ENCODE measurements at places on chromosomes 7 and 10.
A peak's percentile ranks its signal among the peaks of the same experiment; 100 is the strongest.

DNA sequence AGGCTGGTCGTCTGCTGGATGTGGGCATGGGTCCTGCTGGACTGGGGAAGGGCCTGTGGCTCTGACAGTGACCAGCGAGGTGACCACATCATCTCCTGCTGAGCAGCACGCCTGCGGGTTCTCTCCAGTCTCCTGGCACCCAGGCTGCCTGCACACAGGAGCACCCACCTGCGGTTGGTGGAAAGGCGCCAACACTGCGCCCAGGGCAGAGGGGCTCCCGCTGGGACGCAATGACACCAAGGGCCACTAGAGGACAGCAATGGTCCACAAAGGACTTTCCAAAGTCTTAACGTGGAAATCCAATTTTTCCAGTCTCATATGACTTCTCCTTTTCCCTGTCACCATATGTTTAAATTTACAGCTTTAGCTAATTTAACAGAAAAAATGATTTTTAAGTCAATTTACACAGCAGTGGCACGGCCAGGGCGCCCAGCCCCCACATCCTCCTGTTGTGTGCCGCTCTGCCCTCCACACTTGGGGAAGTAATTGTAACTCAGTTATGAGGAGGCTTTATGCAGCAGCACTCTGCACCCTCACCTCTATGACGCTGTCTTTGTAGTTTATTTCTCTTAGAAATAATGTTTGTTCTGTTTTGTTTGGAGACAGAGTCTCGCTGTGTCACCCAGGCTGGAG lies 38.1 kb downstream of the CFAP46 start:
- DNase-seq: peak; percentile 75

DNA sequence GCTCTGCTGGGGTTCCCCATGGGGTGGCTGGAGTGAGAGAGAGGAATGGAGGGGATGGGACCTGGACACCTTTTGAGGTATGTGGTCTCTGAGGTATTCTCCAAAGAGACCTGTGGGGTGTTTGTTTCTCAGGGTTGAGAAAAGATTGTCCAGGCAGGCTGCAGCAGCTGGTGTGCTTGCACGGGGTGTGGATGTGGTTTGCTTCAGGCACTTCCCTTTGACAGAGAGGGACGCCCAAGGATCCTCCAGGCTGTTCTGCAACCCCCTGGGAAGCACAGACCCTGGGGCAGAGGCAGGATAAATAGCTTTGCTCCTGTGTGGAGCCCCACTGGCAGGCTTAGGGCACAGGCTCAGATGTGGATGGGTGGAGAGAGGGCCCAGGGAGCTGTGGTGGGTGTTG lies 115.1 kb upstream of the AGK start:
- DNase-seq: no peak

DNA sequence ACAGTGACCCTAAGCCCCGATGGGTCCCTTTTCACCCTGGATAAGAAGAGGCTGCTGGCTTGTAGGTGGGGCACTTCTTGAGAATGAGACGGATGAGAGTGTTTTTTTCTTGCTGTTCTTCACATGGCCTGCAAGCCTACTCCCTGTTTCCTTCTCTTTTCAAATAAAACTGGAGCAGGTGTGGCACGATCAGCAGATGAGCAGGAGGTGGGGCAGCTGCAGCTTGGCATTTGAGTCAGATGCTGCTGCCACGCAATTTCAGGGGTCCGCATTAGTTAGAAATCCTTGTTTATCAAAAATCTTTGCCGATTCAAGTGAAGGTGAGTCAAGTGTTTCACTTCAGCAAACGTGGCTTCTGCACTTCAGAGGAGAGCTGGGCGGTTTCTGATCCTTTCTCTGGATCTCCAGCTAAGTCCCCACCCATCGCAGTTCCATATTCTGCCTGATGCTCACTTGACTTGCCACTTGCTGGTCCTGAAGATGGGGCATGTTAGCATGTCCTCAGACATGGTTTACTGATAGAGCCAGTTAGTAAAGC lies 20.8 kb downstream of the WDFY4 start:
- no peak for DNase-seq

- DNase-seq: no peak
Observed at GRCh38 chr7:157006829-157007469, 3.5 kb downstream of the MNX1 start.

DNA sequence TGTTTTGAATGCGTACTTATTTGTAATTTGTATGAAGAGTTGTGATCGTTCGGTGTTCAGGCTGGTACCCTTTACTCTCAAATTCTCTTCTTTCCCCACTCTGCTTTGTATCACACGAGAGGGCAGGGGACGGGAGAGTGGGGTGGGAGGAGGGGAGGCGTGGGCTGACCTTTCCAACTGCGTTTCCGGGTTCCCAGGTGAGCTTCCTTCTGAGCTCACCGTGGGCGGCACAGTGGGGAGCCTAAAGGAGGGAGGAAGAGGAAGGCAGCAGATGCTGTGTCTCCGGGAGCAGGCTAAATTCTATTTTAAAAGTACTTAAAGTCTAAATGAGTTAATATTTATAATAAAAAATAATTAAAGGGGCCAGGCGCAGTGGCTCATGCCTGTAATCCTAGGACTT lies 7.4 kb upstream of the XRCC2 start:
- no peak for DNase-seq

Measured in NCI-H460 (cell line).